Activated B cell treated with CpG ODN at 0.5 μM for 24 hours (primary cell): ENCODE measurements at places on chromosomes 16 and 17. TPM values are rescaled to one million over a fixed set of nuclear protein-coding genes. Genes with fewer than 3 reads are reported as not detected.

Gene CDK5R1
- 9.3 and 9.6 TPM in 2 replicates for total RNA-seq

GRCh38 chr17:38663125-38663751, 11.5 kb downstream of the EPOP start:
- peaks cover 43% of the 10 kb centered on the region for H3K27me3 ChIP-seq
- H3K27ac ChIP-seq: no peak overlapping the region
- H3K4me1 ChIP-seq: no peaks in the 10 kb centered on the region
- H3K36me3 ChIP-seq: no peaks in the 10 kb centered on the region
- H3K4me3 ChIP-seq: no peak overlapping the region

Gene NPIPB4
- 391 and 546 TPM in 2 replicates for total RNA-seq

DNA sequence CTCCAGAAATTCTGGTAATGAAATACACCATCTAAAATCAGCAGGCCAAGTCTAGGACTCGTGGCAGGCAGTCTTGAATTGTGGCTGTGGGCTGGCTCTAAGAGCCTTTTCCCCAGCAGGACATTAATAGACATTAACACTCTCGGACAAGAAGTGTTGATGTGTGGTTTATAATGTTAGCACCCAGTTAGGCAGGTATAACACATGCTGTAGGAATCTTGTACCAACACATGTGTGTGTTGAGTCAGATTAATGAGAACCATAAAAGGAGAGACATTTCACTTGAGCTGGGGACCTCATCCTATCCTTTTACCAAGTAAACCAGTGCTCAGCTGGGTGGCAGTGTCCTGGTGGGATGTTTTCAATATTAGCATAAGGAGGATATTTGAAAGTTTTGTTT, 264.5 kb downstream of the FTO start:
- H3K4me1 ChIP-seq: no peaks in the 10 kb centered on the region
- H3K27me3 ChIP-seq: no peaks in the 10 kb centered on the region

Gene SEPTIN1
- total RNA-seq: 192 and 199 TPM in 2 replicates

DNA sequence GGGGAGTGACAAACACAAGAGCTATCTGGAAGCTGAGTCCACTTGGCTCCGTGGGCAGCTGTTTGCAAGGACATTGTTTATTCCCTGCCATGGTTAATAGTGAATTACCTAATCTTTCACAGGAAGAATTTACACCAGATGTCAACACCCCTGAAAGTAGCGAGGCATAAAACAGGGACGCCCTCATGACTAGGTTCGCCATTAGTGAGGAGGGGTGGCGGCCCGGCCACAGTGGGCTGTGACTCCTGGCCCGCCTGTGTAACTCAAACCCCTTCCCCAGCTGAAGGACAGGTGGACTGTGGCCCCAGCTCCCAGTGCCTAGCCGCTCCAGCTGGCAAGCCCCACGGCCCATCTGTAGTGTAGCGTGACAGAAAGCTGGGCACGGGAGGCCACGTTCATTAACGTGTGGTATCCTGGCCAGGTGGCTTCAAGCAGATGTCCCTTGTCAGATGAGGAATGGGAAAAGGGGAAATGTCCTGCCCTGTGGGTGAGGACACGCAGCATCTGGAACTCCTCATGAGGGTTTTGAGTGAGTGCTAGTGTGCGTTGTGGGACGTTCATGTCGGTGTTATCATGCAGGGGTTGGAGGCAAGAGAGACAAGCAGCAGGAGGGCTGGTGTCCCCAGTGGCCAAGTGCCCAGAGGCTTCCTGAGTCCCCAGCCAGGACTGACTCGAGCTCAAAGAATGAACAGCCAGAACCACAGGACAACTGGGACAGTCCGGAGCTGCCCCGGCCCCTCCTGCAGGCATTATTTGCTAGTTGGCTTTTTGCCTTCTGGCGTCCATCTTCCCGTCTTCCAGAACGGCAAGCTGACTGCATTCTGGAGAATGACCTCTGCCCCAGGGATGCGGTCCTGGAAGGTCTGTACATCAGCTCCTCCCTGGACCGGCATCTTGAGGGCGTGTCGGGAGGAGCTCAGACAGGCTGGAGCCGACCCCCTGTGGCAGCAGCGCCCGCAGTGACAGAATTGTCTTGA, 19.2 kb downstream of the KDM8 start:
- no peak for DNase-seq
- H3K27me3 ChIP-seq: no peaks in the 10 kb centered on the region
- no peak overlapping the region for H3K4me3 ChIP-seq
- peaks cover 32% of the 10 kb centered on the region for H3K36me3 ChIP-seq
- no peak overlapping the region for H3K27ac ChIP-seq

Gene APOH
- not detected in 2 replicates for total RNA-seq
